ENCODE measurements at places on chromosomes 2 and 18. TPM values are rescaled to one million over a fixed set of nuclear protein-coding genes. Genes with fewer than 3 reads are reported as not detected.

ALPI gene
- total RNA-seq, result not detected

FBXO48 gene
- 1.1 TPM for total RNA-seq

CAPN14 gene
- 0.33 TPM for total RNA-seq

TTN gene
- total RNA-seq, result 2.9 TPM

DSC2 gene
- 72.9 TPM for total RNA-seq

HOXD1 gene
- 0.64 TPM for total RNA-seq

ZNF385B gene
- 4.5 TPM for total RNA-seq

AGBL5 gene
- total RNA-seq, result 12.5 TPM

TEX44 gene
- total RNA-seq, result not detected

AQP12A gene
- not detected for total RNA-seq

SLC14A1 gene
- total RNA-seq, result 0.64 TPM

BOLA3 gene
- total RNA-seq, result 27.1 TPM

All from breast epithelium (tissue), 4 donors.